Smooth muscle cell of the coronary artery (primary cell): ENCODE measurements at places on chromosomes 4 and X. TPM values are rescaled to one million over a fixed set of nuclear protein-coding genes. Genes with fewer than 3 reads are reported as not detected.

Gene ZNF732
- total RNA-seq = 0.30 TPM in 1 of 2 replicates, not detected in the other

Gene DMP1
- total RNA-seq = not detected in 2 replicates

Gene EDA
- total RNA-seq = 0.15 and 0.35 TPM in 2 replicates

Gene CLDN22
- 0.23 TPM in 1 of 2 replicates, not detected in the other for total RNA-seq

Gene ADGRL3
- 0.35 TPM in 1 of 2 replicates, not detected in the other for total RNA-seq

Gene ZNF157
- total RNA-seq = 0.12 TPM in 1 of 2 replicates, not detected in the other

Gene TLR3
- 0.60 and 2.2 TPM in 2 replicates for total RNA-seq
